Effector memory CD4-positive, alpha-beta T cell (primary cell): ENCODE measurements at places on chromosomes 13 and 19.

DNA sequence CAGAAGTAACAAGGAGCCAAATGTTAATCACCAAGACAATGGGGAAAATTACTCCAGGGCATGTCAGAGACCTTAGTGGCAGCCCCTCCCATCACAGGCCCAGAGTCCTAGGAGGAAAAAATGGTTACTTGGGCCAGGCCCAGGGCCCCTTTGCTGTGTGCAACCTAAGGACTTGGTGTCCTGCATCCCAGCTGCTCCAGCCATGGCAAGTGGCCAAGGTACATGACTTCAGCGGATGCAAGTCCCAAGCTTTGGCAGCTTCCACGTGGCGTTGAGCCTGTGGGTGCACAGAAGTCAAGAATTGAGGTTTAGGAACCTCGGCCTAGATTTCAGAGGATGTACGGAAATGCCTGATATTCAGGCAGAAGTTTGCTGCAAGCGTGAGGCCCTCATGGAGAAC lies 46.7 kb downstream of the OR10H4 start:
- no peak for DNase-seq

GRCh38 chr19:35337097-35337983 lies 8.4 kb downstream of the CD22 start:
- no peak for DNase-seq

- DNase-seq, result no peak
These were observed 42.3 kb upstream of the GJB6 start for GRCh38 chr13:20274466-20274865.

GRCh38 chr19:591099-591958 lies 1.6 kb downstream of the HCN2 start:
- no peak for DNase-seq

DNA sequence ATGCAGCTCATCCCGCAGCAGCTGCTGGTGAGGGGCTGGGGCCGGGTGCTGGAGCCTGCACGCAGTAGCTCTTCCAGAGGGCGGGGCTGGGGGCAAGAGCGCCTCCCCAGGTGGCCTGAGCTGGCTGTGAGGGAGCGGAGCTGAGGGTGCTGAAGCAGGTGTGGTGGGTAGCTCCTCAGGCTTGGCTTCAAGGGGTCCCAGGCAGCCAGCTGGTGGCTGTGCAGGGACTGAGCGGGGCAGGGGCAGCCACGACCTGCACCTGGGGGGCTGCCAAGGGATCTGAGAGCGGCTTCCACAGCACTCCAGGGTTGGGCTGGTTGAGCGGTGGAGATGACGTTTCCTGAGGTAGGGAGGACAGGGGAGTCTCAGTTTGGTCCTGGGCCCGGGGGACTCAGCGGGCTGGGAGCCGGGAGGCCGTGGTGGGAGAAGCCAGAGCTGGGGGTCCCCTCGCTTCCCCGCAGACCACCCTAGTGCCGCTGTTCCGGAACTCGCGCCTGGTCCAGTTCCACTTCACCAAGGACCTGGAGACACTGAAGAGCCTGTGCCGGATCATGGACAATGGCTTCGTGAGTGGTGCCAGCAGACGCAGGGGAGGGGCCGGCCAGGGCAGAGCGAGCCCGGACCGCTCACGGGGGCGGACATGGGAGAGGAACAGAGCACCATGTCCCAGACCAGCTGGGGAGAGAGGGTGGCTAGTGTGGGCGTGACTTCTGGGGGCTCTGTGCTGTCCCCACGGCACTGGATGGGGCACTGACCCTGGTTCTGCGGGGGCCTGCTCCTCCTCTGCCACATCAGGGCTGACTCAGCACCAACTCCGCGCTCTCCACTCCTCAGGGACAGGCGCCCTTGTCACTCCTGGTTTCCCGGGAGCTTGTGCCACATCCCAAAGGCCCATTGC lies 7.4 kb downstream of the PTOV1 start:
- DNase-seq, result no peak

DNA sequence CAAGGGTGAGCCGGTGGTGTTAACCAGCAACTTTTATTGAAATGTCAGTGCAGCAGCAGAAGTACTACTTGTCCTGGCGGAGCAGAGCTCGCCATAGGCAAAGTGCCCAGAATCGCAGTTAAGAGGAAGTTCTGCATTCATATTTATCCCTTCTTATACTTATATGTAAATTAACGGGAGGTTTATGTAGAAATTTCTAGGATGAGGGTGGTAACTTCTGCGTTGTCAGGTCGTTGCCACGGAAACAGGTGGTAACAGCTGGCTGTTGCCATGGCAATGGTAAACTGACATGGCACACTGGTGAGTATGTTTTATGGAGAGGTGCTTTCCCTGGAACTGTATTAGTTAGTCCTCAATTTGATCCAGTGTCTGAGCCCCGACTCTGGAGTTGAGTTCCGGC lies 2494.9 kb upstream of the PCDH20 start:
- no peak for DNase-seq
